ENCODE measurements at places on chromosomes 12 and 14.

DNA sequence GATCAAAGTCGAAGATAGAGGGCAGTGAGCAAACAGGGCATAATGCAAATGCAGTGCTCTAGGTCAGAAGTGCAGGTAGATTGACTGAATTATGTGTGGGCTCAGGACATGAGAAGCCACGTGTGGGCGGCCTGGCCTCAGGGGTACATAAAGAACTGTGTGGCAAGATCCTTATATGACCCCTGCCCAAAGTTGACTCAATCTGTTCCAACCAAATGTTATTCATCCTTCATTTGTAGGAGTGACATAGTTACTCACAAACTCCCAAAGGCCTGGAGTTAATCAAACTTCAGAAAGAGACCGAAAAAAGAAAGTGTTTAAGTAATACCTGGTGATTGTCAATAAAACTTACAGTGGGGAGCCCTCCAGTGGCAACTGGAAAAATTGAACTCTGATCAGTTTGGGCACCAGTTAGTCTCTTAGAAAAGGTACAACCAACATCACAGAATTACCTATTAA is 150.4 kb upstream of the FAR2 start:
- DNase-seq: no peak

DNA sequence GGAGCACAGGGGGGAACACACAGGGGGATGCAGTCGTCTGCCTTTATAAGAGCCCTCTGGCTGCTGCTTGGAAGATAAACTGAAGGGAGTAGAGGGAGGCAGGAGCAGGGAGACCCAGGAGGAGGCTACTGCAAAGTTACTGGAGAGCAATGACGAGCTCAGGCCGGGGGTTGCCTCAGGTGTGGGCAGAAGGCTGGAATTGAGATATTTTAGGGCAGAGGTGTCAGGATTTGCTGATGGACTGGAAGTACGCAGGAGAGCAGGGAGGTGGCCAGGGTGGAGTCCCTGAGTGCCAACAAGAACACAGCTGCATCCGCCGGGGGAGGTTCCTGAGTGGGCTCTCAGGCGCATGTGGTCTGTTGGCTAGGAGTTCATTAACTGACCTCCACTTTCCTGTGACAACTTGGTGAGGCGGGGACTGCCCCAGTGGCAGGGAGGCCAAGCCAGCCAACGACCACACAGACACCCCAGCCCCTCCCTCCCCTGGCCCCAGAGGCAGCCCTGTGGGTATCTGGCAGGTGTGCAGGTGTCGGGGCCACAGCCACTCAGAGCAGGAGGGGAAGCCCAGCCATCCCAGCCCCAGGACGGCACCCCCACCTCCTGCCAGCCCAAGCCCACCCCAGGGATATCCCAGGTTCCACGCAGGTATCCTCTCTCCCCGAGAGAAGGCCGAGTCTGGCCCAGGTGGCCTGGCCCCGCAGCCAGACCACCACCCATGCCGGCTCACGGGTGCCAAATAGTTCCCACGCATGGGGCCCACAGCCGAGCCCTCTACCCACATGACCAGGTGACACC is 85.4 kb downstream of the NCOR2 start:
- DNase-seq: no peak

GRCh38 chr12:6263931-6264330 is 46.6 kb upstream of the PLEKHG6 start:
- DNase-seq: no peak

DNA sequence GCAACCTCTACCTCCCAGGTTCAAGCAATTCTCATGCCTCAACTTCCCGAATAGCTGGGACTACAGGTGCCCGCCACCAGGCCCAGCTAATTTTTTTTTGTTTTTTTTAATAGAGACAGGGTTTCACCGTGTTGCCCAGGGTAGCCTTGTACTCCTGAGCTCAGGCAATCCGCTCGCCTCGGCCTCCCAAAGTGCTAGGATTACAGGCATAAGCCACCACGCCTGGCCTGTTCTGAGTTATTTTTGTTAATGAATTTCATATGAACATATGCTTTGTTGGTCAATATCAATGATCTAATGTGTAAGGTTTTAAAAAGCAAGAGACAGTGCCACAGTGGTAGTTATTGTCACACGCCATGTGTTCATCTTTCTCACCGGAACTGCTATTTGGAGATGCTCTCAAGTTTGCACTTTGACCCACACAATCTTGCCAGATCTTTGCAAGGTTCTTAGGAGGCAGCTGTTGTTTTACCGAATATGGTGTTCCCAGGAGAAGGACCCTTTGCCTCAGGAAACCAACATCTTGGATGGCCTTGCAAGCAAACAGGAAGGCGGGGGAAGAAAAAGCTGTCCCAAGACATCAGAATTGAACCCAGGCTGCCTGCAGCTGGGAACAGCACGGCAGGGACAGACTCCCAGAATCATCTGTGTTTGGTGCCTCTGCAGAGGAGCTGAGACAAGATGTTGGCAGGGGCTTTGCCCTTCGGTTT is 30.0 kb downstream of the GALNT16 start:
- no peak for DNase-seq

DNA sequence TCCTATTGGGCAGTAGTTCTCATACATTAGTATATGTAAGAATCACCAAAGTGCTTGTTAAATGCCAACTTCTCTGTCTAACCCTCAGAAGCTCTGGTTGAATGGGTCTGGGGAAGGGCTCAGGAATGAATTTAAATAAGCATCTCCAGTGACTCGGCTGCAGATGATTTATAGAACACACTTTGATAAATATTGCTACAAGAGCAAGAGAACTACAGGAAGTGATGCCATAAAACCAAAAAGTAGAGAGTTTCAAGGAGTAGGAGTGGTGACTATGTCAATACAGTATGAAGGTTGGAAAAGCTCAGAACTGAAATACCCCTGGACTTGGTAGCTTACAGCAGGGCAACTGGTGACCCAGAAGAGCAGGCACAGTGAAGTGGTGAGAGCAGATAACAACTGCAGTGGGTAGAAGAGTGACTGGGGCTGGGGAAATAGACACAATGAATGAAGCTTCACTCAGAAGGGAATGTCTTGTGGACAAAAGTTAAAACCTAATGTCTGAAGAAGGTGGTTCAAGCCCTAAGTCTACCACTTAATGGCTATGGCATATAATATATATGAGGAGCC is 8.0 kb upstream of the PLEKHA5 start:
- no peak for DNase-seq

DNA sequence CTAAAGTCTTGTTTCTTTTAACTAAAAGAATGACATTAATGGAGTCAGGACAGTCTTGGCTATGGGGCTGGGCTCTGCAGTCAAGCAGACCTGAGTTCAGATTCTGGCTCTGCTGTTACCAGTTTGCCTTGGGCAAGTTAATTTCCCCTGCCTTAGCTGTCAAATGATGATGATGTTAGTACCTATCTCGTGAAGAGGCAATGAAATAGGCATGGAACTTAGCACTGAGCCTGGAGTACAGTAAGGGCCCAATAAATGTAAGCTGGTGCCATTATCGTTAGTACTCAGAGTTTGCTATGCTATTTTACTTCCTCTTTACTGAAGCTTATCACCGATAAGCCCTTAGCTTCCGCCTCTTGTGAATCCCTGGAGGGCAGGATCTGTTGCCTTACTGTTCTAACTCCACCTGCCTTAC is 8.5 kb downstream of the FBXW8 start:
- DNase-seq: peak; percentile 47

Data from left colon (tissue), 2 donors.